ENCODE measurements at places on chromosomes 2 and 18.
A peak's percentile ranks its signal among the peaks of the same experiment; 100 is the strongest.

- DNase-seq, result peak; percentile 83
Measured at GRCh38 chr2:47323009-47323821, 79.7 kb upstream of the MSH2 start.

DNA sequence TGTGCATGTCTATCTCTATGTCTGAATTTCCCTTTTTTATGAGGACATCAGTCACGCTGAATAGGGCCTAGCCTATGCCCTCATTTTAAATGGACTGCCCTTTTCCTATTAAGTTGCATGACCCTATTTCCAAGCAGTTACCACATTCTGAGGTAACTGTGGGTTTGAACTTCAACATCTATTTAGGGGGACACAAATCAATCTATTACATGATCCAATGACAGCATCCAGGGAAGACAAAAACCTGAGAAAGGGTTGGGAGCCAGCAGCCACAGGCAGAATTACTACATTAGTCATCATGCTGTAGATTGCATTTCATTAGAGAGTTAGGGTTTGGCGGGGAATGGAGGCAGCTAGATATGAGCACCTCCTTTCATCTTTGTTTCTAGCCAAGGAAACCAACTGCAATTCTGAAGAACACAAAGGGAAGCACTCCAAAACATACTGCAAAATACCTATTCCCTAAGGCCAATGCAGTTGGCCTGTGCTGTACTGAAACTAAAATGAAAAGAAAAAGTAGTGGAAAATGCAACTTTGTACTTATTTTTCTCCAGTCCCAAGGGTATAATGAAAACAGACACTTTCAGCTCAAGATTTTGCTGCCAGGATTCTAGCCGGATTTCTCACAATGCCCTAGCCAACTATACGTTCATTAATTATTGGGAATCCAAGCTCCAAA lies 40.4 kb upstream of the C1D start:
- no peak for DNase-seq

GRCh38 chr2:176128982-176129796 lies at the start of gene HOXD8:
TSS of gene HOXD8 (plus strand) at chr2:176129705. CDS start at chr2:176130367, 662 bp downstream.
- DNase-seq, result peak; percentile 92

- no peak for DNase-seq
Measured at GRCh38 chr18:79554321-79554720, 125.3 kb upstream of the CTDP1 start.

- DNase-seq, result no peak
Measured at GRCh38 chr18:64091526-64091925, 57.4 kb downstream of the LINC00305 start.
